Left renal cortex interstitium (tissue), 4 donors: ENCODE measurements at places on chromosomes 7 and 10.

GRCh38 chr7:44226396-44226753 is 25.6 kb downstream of the YKT6 start:
- no peak for DNase-seq

- no peak for DNase-seq
These were observed 7.6 kb downstream of the ZNF511 start for GRCh38 chr10:133316266-133316665.

- no peak for DNase-seq
These were observed 639.4 kb downstream of the CALN1 start for GRCh38 chr7:71772779-71773178.

- no peak for DNase-seq
These were observed 383.8 kb upstream of the SORCS1 start for GRCh38 chr10:107548301-107548700.

DNA sequence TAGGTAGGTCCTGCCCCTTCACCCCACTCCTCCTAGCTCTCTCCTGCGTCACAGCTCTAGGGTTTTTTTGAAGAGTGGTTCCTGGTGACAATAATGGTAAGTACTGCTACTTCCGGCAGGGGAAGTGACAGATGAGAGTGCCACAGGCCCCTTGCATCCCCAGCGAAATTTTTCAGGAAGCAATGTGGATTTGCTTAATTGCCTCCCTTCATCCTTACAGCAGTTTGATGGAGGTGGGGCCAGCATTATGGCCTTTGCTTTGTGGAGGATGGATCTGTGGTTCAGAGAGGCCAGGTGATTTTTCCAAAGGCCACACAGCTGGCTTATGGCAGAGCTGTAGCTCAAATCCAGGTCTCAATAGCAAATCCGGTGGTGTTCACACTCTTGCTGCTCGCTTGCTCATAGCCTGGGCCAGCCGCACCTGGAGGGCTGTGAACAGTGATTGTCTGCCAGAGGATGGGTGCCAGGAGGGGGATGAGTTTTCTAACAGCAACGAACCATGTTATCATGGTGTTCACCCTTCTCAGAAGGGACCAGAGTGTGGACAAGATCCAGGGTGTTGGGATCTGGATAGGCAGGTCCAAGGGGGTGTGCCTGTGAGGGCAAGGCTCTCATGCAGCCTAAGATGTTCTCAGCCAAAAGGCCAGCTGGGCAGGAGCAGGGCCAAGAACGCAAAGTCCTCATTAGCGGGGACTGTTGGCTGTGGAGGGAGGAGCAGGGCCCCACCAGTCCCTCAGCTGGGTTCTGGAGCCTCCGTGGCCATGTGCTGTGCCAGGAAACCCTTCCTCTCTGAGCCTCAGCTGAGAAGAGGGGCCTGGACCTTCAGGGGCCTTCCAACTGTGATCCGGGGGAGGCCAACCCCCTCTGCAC is 89.0 kb downstream of the EMX2 start:
- no peak for DNase-seq

- DNase-seq: peak; percentile 46
These were observed 101.8 kb downstream of the SAMD9 start for GRCh38 chr7:93015779-93016481.

DNA sequence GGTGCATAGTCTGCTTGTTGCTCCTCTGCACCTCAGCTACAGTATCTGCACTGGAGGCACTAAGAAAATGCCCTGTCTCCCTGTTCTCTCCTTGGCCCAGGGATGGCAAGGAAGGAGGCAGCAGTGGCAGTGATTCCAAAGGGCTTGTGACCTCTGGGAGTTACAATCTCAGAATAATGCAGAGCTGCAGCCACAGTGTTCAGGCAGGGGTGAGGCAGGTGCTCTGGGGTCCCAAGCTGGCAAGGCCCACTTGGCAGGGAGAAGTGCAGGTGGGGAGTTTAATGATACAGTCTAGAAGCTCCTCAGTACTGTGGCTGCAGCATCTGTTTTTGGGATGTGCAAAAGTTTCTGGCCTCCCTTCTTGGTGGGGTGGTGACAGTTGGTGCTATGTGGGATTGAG is 456.4 kb downstream of the CCSER2 start:
- no peak for DNase-seq

- DNase-seq: no peak
These were observed 249.0 kb upstream of the AUTS2 start for GRCh38 chr7:69349291-69349690.

- DNase-seq: no peak
These were observed 244.8 kb upstream of the PPP2R2D start for GRCh38 chr10:131656009-131656408.

DNA sequence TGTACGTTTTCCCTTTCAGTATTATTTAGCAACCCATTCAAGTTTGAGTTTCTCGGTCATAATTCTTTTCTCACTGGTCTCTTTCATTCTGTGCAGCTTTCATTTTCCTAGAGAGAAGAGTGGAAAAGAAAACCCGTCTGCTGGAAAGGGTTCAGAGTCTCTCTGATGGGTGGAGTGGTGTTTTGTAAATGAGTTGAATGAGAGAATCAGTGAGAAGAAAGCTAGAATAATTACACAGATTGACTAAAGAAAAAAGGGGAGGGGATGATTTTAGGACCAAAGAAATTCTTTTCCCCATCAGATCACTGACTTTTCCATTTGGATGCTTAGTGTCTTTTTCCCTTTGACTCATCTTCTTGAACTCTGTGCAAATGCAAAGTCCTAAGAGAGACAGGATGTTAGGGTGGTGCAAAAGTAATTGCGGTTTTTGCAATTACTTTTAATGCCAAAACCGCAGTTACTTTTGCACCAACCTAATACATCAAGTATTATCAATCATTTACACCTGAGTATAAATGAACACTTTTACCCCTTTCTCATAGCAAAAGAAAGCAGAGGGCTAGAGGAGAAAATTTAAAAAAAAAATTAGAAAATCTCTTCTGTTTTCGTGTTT is 242.1 kb upstream of the SP4 start:
- DNase-seq: no peak

- DNase-seq: no peak
These were observed 7.7 kb upstream of the CPVL start for GRCh38 chr7:29154076-29154475.

- DNase-seq: no peak
These were observed 112.2 kb upstream of the PDCD4 start for GRCh38 chr10:110759523-110759922.

DNA sequence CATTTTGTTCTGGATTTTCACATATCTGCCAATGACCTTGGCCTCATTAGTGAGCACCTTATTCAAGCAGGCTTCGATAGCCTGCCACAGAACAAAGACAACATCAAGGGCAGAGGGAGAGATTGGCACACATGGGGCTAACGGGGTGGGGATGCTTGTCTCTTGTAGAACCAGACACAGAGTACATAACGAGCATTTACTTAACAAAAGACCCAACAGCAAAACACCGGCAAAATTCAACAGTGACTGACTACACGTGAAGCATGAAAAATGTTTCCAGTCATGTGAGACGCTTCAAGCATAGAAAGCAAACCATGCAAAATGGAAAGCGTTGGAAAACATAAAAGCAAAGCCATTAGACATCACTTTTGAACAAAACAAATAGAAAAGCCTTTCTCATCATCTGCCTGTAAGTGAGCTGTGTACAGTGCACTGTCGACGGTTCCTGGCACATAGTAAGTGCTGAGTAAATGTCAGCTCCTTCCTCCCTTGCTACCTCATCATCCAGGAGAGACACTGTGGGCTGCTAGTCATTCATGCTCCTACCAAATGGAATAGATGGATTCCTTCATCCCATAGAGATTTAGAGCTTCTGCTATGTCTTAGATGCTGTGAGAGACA is 134.4 kb upstream of the AGK start:
- DNase-seq: no peak

- DNase-seq: no peak
These were observed 11.7 kb downstream of the SLC39A12 start for GRCh38 chr10:17963431-17963830.

DNA sequence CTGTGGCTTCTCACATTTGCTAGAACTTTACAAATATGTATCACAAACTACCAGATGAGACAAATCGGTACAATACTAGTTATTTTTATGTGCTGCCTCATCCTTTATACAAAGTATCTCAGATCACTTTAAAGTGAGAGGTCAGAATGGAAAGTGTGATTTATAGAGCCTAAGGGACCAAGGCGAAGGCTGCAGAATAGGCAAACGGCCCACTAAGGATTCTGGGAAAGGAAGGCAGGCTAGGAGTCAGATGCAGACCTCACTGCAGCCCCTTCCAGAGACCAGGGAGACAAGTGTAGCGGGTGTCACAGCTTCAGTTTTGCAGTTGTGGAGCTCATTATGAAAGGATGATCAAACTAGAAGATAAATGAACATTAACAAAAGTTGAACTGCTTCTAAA is 190.6 kb downstream of the HIBADH start:
- DNase-seq: no peak

- DNase-seq: no peak
These were observed 21.5 kb upstream of the AKR1C1 start for GRCh38 chr10:4941540-4942330.

DNA sequence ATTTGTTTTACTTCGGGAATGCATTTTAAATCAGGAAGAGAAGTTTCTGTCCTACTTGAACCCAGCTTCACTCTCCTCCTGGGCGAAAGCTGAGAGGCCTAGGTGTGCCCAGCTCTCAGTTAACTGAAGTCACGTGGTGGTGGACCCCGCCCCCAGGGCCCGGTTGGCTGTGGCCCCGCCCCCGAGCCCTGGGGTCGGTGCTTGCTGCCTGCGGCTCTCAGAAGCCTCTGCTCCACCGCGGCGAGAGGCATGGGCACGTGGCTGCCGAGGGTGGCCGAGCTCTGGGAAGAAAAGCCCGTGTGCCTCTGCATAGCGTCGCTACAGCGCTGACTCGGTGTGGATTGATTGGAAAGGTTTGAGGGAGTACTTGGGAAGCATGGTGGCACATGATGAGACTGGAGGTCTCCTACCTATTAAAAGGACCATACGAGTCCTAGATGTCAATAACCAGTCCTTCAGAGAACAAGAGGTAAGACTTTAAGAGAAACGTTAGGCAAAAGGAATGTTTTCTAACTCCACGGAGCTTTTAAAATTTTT is 34.1 kb downstream of the NET1 start:
- DNase-seq: no peak

- no peak for DNase-seq
These were observed 125.1 kb downstream of the CELF2 start for GRCh38 chr10:11142777-11143176.

DNA sequence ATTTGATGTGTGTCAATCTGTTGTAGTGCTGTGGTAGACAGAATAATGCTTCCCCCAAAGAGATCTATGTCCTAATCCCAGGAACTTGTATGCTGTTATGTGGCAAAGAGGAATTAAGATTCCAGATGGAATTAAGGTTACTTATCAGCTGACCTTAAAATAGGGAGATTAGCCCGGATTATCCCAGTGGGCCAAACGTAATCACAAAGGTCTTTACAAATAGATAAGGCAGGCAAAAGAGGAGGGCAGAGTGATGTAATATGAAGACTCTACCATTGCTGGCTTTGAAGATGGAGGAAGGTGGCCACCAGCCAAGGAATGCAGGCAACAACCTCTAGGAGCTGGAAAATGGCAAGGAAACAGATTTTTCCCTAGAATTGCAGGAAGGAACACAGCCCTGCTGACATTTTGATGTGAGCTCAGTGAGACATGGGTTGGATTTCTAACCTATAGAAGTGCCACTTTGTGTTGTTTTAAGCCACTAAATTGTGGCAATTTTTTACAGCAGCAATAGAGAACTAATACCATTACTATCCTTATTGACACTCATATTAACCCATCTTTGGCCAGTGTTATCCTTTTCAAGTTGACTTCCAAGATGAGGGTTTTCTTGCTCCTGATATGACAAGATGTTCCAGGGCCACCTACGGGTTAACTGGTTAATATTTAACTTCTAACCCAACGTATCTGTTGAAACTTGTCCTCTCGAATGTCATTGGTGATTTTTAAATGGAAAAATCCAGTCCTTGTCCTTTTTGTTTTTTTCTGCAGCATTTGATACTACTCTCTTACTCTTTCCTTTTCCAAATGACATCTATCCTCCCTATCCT is 29.3 kb downstream of the CYCS start:
- DNase-seq: no peak

- no peak for DNase-seq
These were observed 81.0 kb downstream of the VOPP1 start for GRCh38 chr7:55491346-55491745.

DNA sequence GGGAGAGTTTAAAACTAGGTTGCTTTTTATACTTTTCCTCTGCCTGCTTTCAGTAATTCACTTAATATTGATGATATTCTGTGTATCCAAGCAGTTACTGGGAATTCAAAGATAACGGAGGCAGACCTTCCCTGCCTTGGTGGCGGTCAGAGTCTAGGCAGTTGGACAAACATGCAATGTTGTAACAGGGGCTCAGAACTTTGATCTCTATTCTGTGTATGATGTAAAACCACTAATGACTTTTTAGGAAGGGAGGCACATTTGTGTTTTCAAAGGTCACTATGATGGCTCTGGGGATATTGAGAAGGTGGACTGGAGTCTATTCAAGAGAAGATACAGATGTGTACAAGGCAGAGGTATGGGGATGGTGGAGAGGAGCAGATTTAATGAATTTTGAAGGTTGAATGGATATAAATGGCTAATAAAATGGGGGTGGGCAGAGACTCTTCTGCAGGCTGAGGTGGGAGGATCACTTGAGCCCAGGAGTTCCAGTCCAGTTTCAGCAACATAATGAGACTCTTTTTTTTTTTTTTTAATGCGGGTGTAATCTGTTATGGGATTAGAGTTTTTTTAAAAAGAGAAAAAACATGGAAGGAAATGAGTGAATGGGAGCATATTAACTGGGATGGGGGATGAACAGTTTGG is 5.7 kb upstream of the PON2 start:
- DNase-seq: no peak

- no peak for DNase-seq
These were observed 24.6 kb upstream of the WNT2 start for GRCh38 chr7:117347480-117347879.

GRCh38 chr7:73521636-73522104 is 423 bp downstream of the BAZ1B start:
- no peak for DNase-seq

DNA sequence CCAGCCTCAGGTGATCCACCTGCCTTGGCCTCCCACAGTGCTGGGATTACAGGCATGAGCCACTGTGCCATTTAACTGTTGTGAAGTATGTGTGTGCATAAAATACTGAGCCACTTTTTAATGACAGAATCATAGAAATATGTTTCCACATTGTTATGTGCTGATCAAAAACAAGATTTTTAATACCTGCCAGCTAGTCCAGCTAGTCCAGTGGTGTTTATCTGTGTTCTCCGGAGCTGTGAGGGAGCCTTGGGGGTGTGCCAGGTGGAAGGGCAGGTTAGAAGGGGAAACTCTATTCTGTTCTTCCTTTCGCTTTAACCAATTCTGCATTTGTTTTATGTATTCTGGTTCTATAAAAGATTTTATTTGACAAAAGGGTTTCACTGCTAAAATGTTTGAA is 7.0 kb downstream of the FAM221A start:
- DNase-seq: no peak

GRCh38 chr10:131494451-131494850 is 182.9 kb upstream of the TCERG1L start:
- DNase-seq: no peak

- DNase-seq: no peak
These were observed 123.1 kb downstream of the CRPPA start for GRCh38 chr7:16298221-16298620.
